NCI-H774 (cell line): ENCODE measurements at places on chromosomes 12 and 14.

- no peak for DNase-seq
Observed at GRCh38 chr12:3727877-3728632, 24.9 kb downstream of the CRACR2A start.

- peak; percentile 42 for DNase-seq
Observed at GRCh38 chr12:53781228-53781801, 29.5 kb upstream of the CISTR start.

DNA sequence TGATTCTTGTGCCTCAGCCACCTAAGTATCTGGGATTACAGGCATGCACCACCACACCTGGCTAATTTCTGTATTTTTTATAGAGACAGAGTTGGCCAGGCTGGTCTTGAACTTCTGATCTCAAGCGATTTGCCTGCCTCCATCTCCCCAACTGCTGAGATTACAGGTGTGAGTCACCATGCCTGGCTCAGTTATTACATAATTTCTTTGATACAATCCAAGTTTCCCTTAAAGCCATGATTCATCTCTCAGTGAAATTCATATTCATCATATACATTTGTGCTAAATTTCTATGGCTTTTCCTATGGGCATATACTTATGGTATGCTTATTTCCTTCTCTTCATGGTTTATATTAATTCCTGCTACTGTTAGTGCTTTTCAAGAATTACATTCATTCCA, 29.1 kb upstream of the PZP start:
- DNase-seq = no peak

DNA sequence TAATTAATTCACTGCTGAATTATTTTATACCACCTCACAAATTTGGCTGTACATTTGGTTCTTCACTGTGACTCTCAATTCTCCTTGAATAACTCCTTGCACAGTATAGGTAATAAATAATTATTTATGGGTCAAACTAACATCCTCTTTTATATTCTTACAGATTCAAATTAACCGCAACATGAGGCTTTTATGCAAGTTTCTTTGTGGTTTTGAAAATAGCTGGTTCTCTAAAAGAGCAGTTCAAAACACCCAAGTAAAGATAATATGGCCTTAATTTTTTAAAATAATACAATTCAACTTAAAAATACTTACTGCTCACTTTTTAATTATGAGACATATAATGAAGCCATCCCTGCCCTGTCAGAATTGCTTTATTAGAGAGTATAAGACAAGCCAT, 12.9 kb upstream of the TRIM9 start:
- no peak for DNase-seq

- no peak for DNase-seq
Observed at GRCh38 chr14:23612354-23612732, 23.8 kb upstream of the DHRS2 start.

DNA sequence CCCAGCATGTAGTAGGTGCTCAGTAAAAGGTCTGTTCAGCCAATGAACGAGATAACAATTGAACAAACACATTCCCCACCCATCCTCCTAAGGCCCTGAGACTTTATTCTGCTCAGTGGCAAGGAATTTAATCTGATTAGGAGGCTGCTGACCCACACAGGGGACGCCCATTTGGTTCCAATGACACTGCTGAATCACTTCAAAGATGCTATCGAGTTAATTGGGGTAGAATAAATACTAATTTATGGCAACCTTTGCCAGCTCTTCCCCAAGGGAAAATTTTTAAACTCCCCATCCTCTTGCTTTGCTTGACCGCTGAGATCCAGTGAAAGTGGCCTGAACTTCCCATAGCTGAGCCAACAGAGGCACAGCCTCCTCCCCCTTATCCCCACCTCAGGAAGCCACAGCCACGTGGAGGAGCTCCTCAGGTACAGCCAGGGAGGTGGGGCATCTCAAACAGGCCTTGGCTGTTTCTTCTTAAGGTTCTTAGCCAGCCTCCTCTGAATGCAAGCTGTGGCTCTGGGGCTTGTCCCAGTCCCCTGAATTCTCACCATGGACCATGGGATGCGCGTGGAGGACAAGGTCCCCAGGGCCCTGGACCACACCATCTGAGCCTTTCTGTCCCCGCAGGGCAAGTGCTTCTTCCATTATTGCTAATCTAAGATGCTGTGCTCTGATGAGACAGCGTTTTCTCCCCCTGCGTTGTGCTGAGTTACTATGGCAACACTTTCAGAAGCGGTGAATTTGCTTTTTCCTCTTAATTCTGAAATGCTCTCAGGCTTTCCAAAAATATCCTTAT, 26.7 kb downstream of the C14orf132 start:
- no peak for DNase-seq

DNA sequence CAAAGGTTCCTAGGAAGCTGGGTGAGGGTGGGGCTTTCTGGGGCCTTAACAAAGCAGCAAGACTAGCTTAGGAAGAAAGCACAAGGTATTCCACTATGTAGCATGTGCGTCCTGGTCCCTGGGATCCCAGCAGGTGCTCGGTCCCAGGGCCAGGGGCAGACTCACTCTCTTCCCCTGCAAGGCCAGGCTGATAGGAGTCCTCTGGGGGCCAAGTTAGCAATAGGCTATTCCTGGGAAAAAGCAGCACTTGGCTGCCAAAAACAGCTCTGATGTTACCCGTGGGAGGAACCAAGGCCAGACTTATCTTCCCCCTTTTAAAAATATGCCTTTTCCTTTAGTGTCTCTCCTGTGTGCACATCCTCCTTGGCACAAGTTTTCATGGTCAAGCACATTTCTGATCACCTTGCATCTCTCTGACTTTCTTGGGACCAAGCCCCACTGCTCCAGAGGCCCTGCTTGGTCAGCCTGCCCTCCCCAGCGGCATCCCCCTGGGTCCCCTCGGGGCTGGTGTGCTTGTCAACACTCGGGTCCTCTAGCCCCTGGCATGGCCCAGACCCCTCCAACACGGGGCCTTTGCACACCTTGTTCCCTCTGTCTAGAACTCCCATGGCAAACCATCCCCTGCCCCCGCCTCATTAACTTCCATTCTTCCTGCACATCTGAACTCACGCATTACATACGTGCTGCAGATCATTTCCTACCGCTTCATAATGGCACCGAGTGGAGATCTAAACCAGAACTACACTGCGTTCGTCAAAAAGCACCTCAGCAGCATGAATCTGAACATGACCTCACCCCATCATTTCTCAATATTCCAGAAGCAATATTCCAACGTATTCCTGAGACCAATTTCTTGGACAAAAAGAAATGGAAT, 21.9 kb downstream of the CCDC92 start:
- no peak for DNase-seq

- no peak for DNase-seq
Observed at GRCh38 chr12:100913872-100914592, 119.5 kb downstream of the ANO4 start.

GRCh38 chr14:75401361-75401760, 26.5 kb upstream of the JDP2 start:
- no peak for DNase-seq

GRCh38 chr12:25376985-25377384, 126.3 kb upstream of the KRAS start:
- no peak for DNase-seq

DNA sequence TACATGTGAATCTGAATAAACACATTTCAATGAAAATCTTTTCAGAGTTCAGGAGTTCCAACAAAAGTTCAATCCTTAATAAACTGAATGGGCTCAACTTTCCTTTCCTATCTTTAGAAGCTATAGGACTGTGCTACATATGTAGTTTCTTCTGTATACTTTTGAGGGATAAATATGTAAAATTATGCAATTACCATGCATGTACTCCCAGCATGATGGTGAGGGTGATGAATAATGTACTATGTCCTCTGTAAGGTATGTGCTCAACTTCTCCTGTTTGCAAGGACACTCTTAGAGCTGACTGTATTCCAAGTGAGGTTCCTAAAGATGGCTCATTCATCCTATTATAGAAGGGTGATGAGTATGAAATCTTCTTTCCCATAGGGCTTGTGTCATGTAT, 15.5 kb downstream of the MBIP start:
- no peak for DNase-seq

DNA sequence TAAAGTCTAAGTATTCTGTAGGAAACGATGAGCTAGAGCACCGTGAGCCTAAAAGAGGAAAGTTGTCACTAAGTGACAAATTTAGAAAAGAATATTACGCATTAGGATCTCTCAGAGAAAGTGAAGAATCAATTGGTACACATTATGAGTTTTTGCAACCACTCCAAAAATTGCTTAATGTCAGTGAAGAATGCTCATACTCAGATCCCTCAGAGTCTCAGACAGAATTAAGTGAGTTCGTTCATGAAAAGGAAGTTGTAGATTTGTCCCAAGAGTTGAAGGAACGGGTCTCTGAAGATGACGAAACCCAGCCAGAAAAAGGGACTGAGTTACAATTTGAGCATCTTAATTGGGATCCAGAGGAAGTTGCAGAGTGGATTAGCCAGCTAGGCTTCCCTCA, 1.5 kb downstream of the SAMD15 start:
- DNase-seq = no peak

- DNase-seq = no peak
Observed at GRCh38 chr12:39883411-39883810, 222.5 kb downstream of the SLC2A13 start.

- DNase-seq = no peak
Observed at GRCh38 chr14:50606468-50606867, 46.5 kb downstream of the ATL1 start.

DNA sequence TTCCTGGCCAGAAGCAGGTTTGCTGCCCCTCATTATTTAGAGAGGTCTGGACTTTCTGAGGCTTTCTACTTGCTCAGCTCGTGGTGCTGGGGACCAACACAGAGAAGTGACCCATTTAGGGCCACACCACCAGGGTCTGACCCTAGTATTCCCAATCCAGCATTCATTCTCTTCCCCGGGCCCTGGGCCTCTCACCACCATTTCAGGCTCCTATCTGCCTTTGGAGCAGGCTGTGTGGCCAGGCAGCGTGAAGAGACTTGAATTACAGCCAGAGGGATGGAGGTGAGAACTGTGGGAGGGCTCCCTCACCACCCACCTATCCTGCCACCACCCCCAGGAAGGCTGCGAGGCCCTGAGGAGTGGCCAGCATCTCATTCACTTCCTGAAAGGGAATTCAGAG, 24.6 kb downstream of the FAM222A start:
- no peak for DNase-seq

DNA sequence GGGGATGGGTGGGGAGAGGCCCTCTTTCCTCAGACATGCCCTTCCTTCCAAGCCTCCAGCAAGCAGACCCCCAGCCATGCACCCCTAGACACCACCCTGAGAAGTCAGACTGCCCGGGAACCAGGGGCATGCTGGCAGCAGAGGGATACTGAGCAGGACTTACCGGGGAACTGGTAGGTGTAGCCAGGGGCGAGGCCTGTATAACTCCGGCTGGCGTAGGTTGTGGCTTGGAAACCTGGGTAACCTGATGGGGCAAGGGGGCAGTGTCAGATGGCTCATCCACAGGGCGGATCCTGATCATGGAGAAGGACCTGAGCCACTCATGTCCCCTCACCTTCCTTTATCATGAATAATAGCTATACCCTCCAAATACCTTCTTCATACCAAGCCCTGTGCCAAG, 15.8 kb downstream of the MSI1 start:
- no peak for DNase-seq

GRCh38 chr12:57528176-57528575, 5.6 kb downstream of the MBD6 start:
- DNase-seq = no peak

GRCh38 chr14:54814076-54814475, 88.5 kb downstream of the GCH1 start:
- DNase-seq = no peak

DNA sequence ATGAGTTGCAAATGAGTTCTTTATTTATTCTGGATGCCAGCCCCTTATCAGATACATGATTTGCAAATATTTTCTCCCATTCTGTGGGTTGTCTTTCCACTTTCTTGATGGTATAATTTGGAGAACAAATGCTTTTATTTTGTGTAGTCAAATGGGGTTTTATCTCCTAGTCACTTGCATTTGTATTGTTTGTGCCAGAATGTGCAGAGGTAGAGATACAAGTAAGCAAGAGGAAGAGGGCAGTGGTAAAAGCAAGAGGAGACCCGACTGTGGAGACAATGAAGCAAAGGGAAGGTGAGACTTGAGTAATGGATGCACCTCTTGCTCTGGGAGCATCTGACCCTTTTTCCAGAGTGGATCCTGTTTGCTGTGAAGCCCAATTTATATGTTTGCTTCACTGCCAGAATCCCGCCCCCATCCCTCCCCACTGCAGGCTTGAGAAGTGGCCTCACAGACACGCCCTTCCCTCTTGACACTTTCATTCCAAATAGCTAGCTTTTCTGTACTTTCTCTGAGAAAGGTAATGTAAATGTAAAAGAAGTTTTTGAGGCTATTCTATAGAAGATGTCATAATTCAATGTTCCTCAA, 786 bp upstream of the PFKM start:
- no peak for DNase-seq

DNA sequence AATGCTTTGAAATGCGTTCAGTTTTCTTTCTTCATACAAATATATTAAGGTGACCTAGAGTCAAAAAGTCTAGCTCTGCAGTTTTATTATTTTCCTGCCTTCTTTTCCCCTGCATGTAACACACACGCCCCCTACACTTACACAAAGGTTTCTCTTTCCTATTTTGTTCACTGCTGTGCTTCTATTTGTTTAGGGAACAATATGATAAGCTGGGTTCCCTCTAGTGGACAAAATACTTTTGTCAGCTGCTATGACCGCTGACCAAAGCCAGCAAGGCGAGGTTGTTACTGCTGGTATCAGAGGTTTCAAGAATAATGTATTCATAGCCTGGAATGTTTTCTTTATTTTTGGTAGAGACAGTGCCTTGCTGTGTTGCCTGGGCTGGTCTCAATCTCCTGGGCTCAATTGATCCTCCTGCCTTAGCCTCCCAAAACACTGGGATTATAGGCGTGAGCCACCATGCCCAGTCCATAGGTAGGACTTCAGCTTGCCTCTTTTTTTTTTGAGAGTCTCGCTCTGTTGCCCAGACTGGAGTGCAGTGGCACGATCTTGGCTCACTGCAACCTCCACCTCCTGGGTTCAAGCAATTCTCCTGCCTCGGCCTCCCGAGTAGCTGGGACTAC, 33.4 kb downstream of the FNTB start:
- DNase-seq = peak; percentile 38

DNA sequence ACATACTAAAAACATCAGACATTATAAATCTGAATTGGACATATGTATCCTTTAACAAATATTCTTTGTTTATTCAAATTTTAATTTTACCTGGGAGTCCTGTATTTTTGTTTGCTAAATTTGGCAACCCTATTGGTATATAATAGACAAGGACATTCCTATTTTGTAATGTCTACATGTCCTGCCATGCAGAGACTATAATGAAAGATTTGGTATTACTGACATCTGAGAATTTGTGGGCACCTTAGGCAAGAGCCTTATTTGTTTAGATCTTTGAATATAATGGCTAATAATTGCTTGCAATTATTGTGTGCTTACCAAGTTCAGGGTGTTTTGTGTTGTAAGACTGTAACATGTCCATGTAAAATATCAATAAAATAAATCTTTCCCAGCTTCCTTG, 334.4 kb downstream of the KCNH5 start:
- no peak for DNase-seq

- no peak for DNase-seq
Observed at GRCh38 chr12:11635341-11635740, 14.1 kb upstream of the ETV6 start.

- DNase-seq = no peak
Observed at GRCh38 chr12:121325922-121326396, 26.3 kb downstream of the ANAPC5 start.

- DNase-seq = no peak
Observed at GRCh38 chr12:3253682-3254275, 176.6 kb downstream of the TSPAN9 start.

- DNase-seq = peak; percentile 11
Observed at GRCh38 chr12:95998611-95999286, 2.6 kb upstream of the HAL start.

GRCh38 chr12:90712671-90713070, 242.3 kb downstream of the CCER1 start:
- no peak for DNase-seq

GRCh38 chr14:36905272-36905888, 243.7 kb downstream of the PAX9 start:
- DNase-seq = no peak
